Chondrocyte (in vitro differentiated cells): ENCODE measurements at places on chromosomes 3 and 15. TPM values are rescaled to one million over a fixed set of nuclear protein-coding genes. Genes with fewer than 3 reads are reported as not detected.

The MST1 gene
- total RNA-seq: 17.6 to 24.4 TPM (median 19.1 TPM) in 3 replicates

GRCh38 chr15:28943611-28944230, 57.9 kb downstream of the APBA2 start:
- DNase-seq: no peak

The ITPKA gene
- total RNA-seq: 0.32 to 0.36 TPM in 2 of 3 replicates, not detected in the other

The ZDHHC23 gene
- 0.31 to 0.95 TPM (median 0.37 TPM) in 3 replicates for total RNA-seq

DNA sequence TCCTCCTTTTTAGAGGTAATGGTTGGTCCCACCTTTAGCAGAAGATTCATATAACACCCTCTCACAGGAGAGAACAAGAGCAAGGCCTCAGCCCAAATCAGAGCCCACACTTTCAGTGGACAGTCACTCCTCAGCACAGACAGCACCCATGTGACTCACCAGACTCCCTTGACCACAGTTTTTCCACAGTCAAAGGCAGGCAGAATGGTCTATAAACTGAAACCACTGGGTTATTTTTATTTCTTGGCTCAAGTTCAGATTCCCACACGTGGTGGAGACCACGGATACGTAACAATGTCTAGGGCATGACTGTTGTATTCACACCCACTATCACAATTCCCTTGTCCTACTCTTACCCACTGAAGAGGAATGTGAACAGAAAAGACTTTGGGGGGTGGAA, 237.8 kb upstream of the UBE2E1 start:
- DNase-seq: no peak

DNA sequence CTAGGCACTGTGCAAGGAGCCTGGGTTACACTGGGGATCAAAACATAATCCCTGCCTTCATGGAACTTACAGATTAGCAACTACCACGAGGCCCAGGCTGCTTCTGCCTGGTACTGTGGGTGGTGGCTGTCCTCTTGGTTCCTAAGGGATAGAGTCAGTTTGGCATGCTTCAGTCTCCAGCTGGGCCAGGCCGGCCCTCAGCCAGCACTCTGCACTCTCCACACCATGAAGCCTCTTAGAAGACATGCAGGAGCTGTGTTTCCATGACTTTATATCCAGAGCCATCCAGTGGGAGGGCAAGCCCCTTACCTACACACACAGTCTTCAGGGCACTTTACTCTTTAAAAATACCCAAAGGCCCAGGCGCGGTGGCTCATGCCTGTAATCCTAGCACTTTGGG, 54.4 kb downstream of the ATP1B3 start:
- no peak for DNase-seq

The PXK gene
- 30.2 to 32.0 TPM (median 31.4 TPM) in 3 replicates for total RNA-seq

The GOLGA8J gene
- not detected in 3 replicates for total RNA-seq

DNA sequence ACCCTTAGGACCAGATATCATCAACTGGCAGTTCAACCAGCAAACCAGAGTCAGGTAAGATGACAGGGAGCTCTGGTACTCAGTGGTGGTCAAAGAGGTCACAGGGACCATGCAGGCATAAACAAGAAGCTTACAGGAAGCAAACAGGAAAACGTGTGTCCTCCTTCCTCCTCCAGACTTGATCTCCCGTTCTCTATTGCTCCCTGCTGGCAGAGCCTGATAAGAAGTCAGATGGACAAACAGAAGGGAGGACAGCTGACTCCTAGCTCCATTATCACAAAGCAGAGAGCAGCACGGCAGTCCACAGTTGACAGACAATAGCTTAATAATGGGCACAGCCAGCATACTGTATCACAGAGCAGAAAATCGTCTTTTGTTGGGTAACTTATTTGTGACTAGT, 156.5 kb upstream of the SLC2A2 start:
- DNase-seq: no peak

The FBXW12 gene
- not detected in 3 replicates for total RNA-seq

The ADIPOQ gene
- 0.05 TPM in 1 of 3 replicates, not detected in the others for total RNA-seq

GRCh38 chr3:135752851-135753250, 212.7 kb upstream of the PPP2R3A start:
- DNase-seq: no peak

- DNase-seq: no peak
Measured at GRCh38 chr3:23923786-23924185, 6.9 kb downstream of the RPL15 start.

DNA sequence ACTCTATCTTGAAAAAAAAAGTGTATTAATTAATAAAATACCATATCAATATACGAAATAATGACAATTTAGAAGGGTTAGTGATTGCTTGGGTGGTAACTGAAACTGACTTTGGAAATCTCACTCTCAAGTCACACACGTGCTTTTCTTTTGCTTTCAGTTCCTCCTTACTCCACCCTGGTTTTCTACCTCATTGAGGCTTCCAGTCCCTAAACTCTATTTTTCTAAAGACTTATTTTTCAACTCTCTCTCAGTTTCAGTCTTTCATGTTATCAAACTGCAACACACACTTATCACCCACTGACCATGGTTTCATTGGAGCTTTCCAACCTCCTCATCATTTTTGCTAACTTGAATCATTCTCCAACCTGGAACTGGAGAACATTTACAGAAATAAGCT, 23.5 kb downstream of the IL12A start:
- no peak for DNase-seq

The TMA7 gene
- 184 to 243 TPM (median 184 TPM) in 3 replicates for total RNA-seq

- no peak for DNase-seq
Measured at GRCh38 chr3:57848177-57848738, 92.1 kb downstream of the SLMAP start.

DNA sequence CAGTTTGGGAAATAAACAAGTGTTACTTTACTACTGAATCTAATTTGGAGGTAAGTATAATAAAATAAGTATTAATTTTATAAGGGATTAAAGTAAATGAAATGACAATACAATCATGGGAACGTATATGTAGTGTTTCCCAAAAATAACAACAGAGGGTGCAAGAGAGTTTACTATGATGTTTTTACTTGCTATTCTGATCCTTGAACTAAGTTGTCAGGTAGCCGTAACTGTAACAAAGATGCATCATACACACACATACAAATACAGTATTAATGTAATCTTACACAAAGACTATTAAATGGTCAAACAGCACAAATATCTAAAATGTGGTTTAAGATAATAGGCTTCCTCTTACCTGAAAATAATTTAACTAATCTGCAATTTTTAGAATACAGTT, 311.4 kb downstream of the TBC1D5 start:
- no peak for DNase-seq

The SGO1 gene
- 3.4 to 5.0 TPM (median 3.7 TPM) in 3 replicates for total RNA-seq

- DNase-seq: no peak
Measured at GRCh38 chr15:59140422-59141226, 35.7 kb downstream of the CCNB2 start.

The CCR5 gene
- not detected in 3 replicates for total RNA-seq

The ARNT2 gene
- 20.2 to 30.7 TPM (median 22.3 TPM) in 3 replicates for total RNA-seq

DNA sequence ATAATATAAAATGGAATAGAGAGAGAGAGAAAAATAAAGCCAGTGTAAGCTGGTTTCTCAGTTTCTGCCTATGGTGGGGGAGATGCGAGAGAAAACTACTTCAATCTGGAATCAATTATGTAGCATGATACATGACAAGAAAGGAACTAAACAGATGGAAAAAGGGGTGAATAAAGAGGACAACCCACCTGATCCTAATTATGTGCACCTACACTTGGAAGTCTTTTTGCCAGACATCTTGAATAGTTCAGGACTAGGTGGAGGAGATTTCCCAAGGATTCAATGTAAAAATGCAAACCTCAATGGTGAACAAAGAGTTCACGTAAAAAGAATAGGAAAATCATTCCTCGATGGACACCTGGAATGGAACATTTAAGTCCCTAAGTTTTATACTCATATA, 524.4 kb upstream of the RGMA start:
- DNase-seq: no peak
